ENCODE measurements at places on chromosomes 2 and 18. TPM values are rescaled to one million over a fixed set of nuclear protein-coding genes. Genes with fewer than 3 reads are reported as not detected.

DNA sequence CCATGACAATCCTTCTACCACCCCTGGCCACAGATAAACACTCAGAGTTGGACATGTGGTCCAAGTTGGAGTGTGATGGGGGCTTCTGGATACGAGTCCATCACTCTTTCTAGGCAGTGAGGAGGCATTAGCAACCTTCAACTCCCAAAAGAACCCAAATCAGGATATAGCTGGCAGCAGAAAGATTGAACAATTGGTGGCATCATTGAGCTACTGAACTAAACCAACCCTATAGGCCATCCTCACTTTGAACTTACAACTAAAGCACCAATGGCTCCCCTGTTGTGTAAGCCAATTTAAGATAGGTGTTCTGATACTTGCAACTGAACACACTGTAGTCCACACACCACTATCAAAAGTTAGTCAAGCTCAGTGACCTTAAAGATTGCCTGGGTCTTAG lies 24.0 kb upstream of the MARCO start:
- DNase-seq = no peak

- DNase-seq = no peak
Observed at GRCh38 chr2:11559786-11560155, 25.9 kb downstream of the GREB1 start.

- no peak for DNase-seq
Observed at GRCh38 chr2:106187273-106187891, 6.7 kb downstream of the UXS1 start.

DNA sequence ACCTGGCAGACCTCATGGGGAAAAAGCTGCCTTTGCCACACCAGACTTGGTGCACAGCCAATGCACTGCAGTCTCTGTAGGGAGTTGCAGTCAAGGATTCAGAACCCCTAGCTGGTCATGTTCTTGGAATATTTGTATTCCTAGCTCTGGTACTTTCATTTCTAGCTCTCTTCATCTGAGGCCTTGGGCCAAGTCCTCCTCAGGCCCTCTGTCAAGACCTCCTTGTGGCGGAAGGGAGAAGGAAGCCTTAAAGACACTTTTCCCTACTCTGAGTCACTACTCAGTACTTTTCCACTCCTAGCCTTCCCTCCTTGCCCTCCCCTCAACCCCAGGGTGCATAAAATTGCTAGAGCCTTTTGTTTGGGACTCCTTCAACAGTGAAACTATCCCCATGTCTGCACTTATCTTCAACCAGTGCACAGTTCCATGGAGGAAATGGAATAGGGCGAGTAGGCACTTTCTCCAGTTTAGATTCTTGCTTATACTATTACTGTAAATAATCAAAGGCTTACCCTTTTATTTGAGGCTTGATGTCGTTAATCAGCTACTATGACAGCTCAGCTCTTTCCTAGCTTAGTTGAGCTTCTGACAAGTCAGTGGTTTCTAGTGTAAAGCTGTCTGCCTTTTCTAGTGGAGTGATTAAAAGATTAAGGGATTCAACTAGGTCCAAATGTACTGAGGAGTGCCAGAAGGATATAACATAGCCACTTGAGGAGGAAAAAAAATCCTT lies 15.8 kb downstream of the M1AP start:
- DNase-seq = no peak

GRCh38 chr2:193687195-193687594 lies 1492.5 kb upstream of the TMEFF2 start:
- no peak for DNase-seq

- no peak for DNase-seq
Observed at GRCh38 chr2:233351423-233351822, 2.9 kb upstream of the DGKD start.

- DNase-seq = no peak
Observed at GRCh38 chr18:3710712-3711301, 260.8 kb downstream of the TGIF1 start.

GRCh38 chr18:70421471-70422390 lies 132.9 kb downstream of the SOCS6 start:
- DNase-seq = no peak

GRCh38 chr18:48202006-48202348 lies 207.2 kb downstream of the ZBTB7C start:
- no peak for DNase-seq

- DNase-seq = no peak
Observed at GRCh38 chr2:188146888-188147287, 144.8 kb upstream of the GULP1 start.

DNA sequence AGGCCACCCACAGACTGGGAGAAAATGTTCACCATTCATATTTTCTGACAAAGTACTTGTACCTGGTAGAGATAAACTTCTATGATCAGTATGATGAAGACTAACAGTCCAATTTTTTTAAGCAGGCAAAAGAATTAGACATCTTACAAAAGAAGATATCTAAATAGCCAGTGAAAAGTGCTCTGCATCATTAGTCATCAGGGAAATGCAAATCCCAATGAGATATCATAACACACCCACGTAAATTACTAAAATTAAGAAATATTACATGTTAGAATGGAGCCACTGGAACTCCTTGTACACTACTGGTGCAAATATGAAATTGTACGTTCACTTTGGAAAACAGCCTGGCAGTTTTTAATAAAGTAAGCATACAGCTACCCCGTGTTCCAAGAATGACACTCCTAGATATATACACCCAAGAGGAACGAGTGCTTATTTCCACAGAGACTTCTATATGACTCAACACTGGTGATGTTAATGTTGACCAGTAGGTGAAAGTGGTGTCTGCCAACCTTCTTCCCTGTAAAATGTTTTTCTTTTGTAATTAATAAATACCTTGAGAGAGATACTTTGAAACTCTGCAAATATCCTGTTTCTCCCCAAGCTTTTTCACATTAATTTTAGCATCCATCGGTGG lies 80.3 kb downstream of the NPAS2 start:
- DNase-seq = no peak

DNA sequence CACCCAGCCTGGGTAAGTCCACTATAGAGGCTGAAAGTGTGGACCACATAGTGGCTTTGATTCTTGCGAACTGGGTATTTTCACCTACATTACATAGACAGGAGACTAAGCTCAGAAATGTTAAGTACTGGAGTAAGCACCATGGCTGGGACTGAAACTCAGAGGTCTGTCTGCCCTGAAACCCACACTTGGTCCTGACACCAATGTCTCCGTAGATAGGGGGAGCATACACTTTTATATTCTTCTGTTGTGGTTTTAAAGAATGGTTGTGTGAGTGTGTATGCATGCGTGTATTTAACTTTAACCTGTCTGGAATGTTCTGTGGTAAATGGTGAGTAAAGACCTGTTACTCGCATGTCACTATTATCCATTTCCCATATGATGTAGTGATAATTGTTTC lies 10.3 kb upstream of the NPPC start:
- no peak for DNase-seq

GRCh38 chr2:99085421-99085820 lies 56.1 kb upstream of the C2orf15 start:
- DNase-seq = peak; percentile 8

DNA sequence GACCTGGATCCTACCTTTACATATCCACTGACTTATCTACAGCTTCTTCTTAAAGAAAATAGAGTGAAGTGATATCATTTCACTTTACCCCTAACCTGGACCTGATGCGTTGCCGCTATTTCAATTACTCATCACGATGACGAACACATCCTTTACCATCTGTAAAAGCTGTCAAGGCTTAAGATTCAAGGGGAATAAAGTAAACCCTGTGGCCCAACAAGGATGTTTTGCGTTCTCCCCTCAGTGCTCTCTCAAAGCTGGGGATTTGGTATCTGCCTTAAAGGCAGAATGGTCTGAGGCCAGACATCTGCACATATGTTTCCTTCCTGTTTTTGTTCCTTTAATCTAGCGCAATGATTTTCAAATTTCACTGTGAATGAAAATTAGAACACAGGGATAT lies 100.1 kb upstream of the KLF7 start:
- DNase-seq = no peak

DNA sequence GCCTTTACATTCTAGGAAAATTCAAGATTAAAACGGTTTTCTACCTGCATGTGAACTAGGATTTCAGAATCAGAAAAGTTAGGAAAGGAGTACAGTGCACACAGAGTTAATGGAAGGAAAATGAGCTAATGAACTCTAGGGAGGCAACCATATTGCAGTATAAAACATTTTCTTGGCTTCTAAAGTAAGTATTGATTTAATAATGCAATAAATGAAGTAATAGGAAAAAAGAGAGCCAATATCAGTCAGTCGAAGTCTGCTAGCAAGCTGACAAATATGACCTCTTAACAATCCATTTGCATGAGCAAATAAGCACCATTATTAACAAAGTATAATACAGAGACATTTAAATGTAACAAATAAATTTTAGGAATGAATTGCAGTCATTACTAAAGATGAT lies 80.2 kb upstream of the COL3A1 start:
- no peak for DNase-seq

DNA sequence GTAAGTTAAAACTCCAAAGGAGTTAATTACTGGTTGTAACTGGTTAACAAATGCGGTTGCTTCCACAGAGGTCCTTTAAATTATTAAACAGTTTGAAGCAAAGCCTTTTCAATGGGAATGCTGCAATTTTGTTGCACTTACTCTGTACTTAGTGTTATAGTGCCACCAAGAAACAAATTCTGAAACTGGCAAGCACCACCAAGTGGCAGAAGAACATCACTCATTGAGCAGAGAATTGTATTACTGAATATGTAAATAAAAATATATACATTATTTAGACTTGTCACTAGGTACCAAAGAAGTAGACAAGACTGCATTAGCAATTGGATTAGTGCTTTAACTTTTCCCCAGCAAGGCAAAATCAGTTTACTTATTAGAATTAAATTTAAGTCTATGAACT lies 2.6 kb upstream of the TMEFF2 start:
- DNase-seq = no peak

- DNase-seq = no peak
Observed at GRCh38 chr2:42775810-42776209, 11.9 kb upstream of the OXER1 start.

DNA sequence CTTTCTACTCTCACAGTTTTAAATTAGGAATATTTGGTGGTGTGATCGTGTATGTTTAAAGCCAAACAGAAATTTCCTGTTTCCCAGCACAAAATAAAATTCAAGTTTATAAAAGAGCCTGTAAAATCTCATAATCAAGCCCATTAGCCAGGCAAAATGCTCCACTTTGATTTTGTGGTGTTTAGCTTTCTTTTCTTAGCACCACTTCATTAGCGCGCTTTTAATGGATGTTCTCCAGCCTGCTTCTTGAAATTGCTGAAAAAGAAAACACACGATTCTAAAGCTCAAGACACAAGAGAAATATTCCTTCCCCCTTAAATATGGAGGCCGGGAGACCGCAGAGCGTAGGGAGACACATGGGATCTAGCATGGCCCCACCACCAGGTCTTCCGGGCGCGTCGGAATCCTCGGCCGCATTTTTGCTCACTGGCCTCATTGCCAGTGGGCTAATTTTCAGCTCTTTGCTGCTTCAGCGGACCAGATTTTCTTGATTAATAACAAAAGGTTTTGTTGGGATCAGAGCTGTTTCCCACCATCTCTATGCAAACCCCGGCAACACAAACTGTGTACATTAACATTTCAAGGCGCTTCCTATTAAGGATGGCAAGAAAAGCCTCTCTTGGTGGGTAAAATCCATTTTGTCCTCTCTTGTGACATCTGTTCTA lies 40.4 kb upstream of the ID2 start:
- DNase-seq = no peak

- peak; percentile 28 for DNase-seq
Observed at GRCh38 chr2:181904022-181904632, 12.6 kb downstream of the ITPRID2 start.

- DNase-seq = no peak
Observed at GRCh38 chr2:28976584-28976983, 4.5 kb upstream of the TOGARAM2 start.

- no peak for DNase-seq
Observed at GRCh38 chr2:219641390-219642068, 14.1 kb downstream of the SLC4A3 start.

GRCh38 chr18:2360861-2361260 lies 210.4 kb downstream of the METTL4 start:
- DNase-seq = no peak

- no peak for DNase-seq
Observed at GRCh38 chr18:36316246-36316645, 18.7 kb downstream of the FHOD3 start.

GRCh38 chr2:54024576-54024975 lies 53.8 kb upstream of the PSME4 start:
- DNase-seq = no peak

The RANBP2 gene
- polyA plus RNA-seq = 15.4 TPM

The NAT8 gene
- not detected for polyA plus RNA-seq

The KCNJ13 gene
- 0.55 TPM for polyA plus RNA-seq

The OTOF gene
- 0.82 TPM for polyA plus RNA-seq

The MOGAT1 gene
- not detected for polyA plus RNA-seq

The DSEL gene
- polyA plus RNA-seq = 0.56 TPM

The CYP27C1 gene
- not detected for polyA plus RNA-seq

The TCF23 gene
- polyA plus RNA-seq = not detected

The FBXO41 gene
- not detected for polyA plus RNA-seq
